Gastroesophageal sphincter (tissue), 4 donors: ENCODE measurements at places on chromosomes 2 and 18.

GRCh38 chr2:43643680-43644079 lies 6.6 kb downstream of the PLEKHH2 start:
- no peak for ATAC-seq

- peak; percentile 82 for ATAC-seq
These were observed 96.4 kb downstream of the USP40 start for GRCh38 chr2:233470011-233470687.

DNA sequence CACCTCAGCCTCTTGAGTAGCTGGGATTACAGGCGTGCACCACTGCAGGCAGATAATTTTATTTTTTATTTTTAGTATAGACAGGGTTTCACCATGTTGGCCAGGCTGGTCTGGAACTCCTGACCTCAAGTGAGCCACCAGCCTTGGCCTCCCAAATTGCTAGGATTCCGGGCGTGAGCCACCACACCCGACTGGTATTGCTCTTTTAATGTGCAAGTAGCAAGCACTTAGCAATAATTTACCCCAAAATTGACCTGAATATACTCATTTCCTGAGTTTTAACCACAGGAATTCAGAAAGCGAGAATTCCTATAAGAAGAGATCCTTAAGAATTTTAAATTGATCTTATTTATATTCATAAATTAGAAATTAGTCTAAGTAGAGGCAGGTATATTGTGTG lies 169.1 kb downstream of the CDH2 start:
- ATAC-seq = no peak

DNA sequence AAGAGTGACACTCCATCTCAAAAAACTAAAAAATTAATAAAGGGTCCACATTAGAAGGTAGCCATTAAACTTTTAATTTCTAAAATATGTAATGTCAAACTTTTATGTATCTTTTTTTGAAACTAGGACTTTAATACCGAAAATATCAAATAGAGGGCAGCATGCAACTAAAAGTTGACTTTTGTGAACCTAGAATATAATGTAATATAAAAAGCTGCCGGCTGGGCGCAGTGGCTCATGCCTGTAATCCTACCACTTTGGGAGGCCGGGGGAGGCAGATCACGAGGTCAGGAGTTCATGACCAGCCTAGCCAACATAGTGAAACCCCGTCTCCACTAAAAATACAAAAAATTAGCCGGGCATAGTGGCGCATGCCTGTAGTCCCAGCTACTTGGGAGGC lies 62.8 kb downstream of the INO80D start:
- ATAC-seq = no peak

GRCh38 chr2:1976112-1976511 lies 231.8 kb upstream of the PXDN start:
- ATAC-seq = no peak

DNA sequence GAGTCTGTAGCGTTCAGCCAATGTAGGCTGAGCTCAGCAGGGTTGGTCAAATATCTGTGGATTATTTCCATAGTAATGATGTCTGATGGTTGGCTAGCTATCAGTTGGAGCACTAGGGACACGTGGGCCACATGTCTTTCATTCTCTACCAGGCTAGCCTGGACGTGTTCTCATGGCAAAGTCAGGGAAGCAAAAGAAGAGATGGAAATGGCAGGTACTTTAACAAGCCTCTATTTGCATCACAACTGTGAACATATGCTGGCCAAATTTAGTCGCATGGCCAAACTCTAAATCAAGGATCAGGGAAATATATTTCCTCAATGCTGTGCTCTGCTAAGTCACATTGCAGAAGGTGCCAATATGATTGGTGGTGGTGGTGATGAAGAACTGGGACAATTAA lies 371.6 kb upstream of the CHST9 start:
- ATAC-seq = no peak

- no peak for ATAC-seq
These were observed 5.3 kb downstream of the COX5B start for GRCh38 chr2:97651114-97651513.

DNA sequence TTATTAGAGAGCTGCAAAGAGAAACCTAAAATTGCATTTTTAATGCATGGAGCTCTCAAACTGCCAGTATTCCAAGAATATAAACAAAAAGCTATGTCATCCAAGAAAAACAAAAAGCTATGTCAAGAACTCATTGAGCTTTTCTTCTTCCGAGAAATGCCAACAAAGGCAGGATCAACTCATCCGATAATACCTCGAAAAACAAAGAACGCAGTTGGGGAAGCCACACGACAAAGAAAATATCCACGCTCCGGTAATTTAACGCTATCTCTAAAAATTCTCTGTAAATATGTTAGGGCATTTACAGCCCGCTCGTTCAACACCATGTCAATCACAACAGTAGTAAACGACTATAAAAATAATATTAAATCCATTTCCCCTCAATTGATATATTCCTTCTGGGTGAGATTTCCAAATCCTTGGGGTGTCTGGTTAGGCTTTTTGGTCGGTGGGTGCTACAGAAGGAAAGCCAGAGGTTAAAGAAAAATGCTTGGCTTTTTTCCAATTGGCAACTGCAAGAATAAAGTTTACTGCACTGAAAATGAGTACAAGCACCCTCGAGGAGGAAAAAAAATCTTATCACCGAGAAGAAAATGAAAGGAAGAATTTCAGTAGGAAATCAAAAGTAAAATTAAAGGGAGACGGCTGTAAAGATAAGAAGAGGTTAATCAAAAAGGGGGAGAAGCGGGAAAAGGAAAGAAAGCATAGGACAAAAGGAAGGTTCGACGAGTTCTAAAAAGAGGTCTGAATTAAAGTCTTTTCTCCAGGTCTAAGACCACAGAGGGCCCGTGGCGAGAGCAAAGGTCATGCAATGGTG lies 856 bp downstream of the TIA1 start:
- no peak for ATAC-seq

- no peak for ATAC-seq
These were observed 37.5 kb downstream of the KCNG3 start for GRCh38 chr2:42456126-42456839.
